ENCODE measurements at places on chromosomes 5 and 9.

DNA sequence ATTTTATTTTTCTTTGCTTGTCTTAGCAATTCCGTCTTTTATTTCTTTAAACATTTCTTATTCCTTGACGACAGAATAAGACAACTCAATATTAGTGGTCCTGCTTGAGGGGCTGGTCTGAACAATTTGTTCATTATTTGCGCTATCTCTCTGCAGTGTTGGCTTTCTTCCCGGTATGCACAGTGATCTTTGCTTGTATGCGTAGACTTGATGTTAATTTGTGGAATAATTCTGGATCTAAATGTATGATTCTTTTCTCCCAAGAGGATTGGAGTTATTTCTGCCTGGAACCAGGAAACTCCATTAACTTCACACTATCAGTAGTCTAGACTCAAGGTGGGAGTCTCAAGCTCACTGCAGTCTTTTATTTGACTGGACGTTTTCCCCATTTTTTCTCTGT is 80.4 kb downstream of the KDM4C start:
- DNase-seq: no peak

DNA sequence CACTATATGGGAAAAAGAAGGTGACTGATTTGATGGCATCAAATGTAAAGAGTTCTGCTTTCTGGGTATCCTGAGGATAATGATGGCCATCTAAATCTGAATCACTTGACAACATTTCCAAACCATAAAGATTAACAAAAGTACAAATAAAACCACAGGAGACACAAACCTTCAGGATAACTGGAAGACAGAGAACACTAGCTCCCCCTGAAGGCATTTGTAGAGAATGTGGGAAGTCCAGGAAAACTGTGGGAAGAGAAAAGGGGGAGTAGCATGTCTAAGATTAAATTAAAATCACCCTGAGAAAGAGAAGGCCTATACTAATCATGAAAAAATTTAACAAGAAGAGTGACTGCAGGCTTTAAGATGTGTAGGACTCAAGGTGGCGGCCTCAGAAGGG is 116.2 kb downstream of the PRELID2 start:
- DNase-seq: no peak

GRCh38 chr9:114754581-114754980 is 51.3 kb downstream of the TNFSF15 start:
- no peak for DNase-seq

GRCh38 chr5:148839960-148840359 is 13.5 kb downstream of the ADRB2 start:
- DNase-seq: no peak

- DNase-seq: no peak
These were observed 841 bp downstream of the GRK6 start for GRCh38 chr5:177427211-177427822.

DNA sequence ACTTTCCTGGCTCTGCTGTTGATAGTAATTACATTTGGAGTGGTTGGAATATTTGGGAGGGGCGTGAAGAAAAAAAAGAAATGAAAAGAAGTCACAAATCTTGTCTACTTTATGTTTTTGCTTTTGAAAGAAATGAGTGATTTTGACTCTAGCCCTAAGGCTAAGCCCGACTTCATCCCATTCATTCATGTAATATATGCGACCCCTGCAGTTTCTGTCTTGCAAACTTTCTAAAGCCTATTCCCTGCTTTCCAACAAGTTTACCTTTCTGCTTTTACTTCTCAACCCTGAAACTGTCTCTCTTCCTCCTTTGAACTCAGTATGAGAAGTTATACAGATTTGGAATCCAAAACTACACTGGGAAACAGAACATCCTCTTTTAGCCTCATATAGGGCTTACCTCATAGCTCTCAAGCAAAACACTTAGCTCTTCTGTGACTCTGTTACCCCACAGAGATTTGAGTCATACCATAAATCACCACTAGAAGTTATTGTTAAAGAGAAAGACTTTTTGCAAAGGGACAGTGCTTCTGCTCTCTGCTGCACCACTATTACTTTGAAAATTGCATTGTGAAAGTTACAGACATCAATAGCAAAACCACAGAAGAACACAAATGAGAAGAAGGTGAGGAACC is 1.6 kb downstream of the CFAP95 start:
- peak; percentile 50 for DNase-seq

GRCh38 chr9:72557549-72557948 is 36.1 kb downstream of the TMC1 start:
- DNase-seq: peak; percentile 88

All from H54 (cell line).